Activated naive CD8-positive, alpha-beta T cell treated with anti-CD3 and anti-CD28 coated beads for 36 hours (primary cell): ENCODE measurements at places on chromosomes 7 and 10.

GRCh38 chr10:19931894-19932590 lies 115.8 kb downstream of the PLXDC2 start:
- DNase-seq: no peak

DNA sequence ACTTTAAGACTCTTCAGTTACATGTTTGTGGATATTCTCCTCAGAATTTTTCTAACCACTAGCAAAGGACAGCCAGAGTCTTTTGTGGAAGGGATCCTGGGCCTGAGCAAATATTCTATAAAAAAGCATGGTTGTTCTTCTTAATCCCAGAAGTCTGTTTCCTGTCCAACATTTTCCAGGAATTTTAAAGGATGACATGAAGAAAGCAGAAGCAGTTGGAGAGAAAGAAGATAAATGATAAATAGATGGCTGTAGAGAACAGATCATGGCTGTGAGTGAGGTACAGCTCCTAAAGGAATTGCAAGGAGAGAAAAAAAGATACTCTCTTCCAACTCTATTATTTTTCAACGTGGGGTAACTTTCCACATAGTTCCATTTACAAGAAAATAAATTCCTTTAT lies 91.8 kb upstream of the STEAP4 start:
- no peak for DNase-seq

DNA sequence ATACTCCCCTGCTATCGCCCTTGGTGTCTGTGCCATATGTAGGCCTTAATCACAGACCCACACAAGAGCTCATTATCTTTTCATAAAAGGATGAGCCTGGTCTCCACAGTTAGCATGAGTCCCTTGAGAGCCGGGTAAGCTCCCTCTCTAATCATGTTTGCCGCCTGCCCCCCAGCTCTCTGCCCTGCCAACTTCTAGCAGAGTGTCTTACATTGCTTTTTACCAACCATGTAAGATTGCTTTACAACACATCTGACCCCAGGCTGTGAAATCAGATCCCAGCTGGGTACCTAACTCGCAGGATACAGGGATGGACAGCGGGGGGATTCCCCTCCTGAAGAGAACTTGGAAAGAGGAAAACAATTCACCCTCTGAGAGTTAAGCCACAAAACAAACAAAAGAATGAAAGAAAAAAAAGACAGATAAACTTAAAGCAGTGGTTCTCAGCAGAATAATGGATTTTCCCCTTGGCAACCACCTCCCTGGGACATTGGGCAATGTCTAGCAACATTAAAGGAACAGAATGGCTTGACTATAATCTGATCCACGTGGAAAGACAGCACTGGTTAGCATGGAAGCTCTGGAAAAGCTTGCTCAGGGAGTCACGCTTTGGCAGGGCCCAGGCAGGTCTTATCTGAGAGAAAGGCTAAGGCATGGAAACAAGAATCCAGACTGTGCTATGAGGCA lies 39.4 kb upstream of the ATOH7 start:
- no peak for DNase-seq

DNA sequence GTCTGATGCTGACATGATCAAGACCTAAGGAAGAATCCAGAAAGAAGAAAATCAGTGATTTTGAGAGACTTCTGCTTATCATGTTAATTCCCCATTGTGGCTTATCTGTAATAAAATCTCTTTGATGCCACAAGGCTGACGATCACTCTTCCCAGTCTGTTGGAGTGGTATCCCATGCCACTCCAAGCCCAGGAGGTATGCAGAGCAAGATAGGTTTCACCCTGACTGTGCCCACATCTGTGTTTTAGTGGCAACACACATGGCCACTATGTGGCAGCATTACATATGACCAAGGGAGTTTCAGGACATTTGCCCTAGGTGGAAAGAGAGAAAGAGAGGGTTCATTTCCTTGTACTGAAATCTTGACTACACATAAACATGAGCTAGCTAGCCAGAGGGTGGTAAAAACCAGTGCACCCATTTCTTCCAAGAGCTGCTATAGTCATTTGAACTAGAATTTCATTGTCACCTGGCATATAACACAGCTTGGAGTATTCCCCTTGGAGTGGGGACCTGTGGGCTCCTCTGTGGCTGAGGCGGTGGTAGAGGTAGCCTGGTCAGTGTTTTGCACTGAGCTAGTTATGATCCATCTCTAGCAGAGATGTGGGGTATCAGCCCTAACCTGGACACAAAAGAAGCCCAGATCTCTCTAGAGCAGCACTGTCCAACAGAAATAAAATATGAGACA lies 20.8 kb downstream of the LAMB4 start:
- DNase-seq: no peak

DNA sequence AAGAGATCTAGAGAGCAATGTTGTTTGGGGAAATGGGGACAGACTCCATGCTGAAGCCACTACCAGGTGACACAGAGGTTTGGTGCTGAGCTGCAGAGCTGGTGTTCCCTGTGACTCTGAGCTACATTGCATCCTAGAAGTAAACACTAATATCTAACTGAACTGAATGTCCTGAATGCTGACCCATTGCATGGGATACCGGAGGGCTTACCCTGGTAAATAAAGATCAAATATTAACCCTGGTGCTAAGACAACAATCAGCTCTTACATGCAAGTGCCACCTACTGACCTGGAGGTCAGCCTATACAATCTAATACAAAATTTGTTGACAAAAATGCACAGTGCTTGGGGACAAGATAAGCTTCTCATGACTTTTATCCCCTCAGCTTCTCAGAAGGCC lies 851.3 kb upstream of the KCND2 start:
- DNase-seq: no peak

GRCh38 chr7:42274053-42274452 lies 37.0 kb upstream of the GLI3 start:
- DNase-seq: no peak

GRCh38 chr7:120421151-120421651 lies 148.2 kb downstream of the KCND2 start:
- DNase-seq: no peak

- DNase-seq: no peak
Observed at GRCh38 chr10:100311298-100311697, 18.7 kb downstream of the PKD2L1 start.
